ENCODE measurements at places on chromosomes 3 and 15.
A peak's percentile ranks its signal among the peaks of the same experiment; 100 is the strongest.

GRCh38 chr3:8870134-8870533 lies 93.1 kb downstream of the RAD18 start:
- no peak for DNase-seq

DNA sequence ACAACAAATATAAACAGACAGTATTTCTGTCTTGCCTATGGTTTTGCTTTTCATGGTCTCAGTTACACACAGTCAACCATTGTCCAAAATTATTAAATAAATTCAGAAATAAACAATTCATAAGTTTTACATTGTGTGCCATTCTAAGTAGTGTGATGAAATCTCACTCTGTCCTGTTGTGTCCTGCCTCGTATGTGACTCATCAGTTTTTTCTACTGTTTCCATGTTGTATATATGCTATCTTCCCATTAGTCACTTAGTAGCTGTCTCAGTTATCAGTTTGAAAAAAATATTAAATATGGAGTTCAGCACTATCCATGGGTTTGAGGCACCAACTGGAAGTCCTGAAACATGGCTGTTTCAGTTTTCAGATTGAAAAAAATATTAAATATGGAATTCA lies 282.4 kb upstream of the GRM7 start:
- DNase-seq, result no peak

DNA sequence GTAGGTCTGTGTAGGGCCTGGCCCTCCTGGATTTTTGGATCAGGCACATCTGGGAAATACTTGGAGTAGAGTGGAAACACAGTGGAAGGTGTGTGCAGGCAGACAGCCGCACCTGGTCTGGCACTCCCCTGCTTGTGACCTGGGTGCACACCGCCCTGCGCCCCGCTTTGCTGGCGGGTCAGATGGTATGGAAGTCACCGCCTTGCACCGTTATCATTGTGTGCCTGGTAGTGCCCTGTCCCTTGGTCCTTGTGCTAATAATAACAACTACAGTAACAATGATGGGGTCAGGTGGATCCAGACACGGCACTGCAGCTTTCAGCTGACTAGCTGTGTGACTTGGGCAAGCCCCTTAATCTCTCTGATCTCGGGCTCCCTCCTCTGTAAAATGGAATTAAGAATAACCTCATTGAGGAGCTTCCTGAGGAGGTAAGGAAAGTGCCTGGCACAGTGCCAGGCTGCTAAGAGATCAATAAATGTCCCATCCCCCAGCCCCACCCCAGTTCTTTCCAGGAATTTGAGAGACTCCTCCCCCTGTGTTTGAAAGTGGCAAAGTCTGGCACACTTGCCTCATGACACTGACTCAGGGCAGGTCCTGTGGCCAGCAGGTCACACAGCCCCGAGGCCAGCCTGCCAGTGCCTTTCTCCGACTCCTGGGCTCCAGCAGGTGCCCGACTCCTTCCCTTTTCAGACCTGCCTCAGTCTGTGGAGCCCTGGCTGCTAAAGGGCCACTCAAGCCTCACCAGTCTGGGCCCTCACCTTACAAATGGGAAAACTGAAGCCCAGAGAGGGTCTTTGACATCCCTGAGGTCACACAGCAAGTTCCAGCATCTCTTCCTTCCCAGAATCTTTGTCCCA lies 9.8 kb downstream of the ISG20 start:
- peak; percentile 34 for DNase-seq

DNA sequence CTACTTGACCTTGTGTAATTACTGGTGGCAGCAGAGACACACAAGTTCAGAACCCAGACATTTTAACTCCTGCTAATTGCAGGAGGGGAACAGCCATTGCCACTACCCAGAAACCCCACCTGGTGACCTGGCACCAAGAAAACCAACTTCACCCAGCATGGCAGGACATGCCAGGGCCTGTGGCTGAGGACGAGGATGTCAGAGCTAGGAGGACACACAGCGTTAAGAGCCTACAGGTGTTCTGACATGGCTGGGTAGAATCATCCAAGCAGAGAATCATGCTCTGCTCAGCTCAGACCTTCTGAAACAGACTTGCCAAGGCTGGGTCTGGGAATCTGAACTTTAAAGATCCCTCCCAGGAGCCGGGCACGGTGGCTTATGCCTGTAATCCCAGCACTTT lies 11.7 kb upstream of the SPATA12 start:
- no peak for DNase-seq

GRCh38 chr3:184691397-184692231 lies 20.2 kb downstream of the MAGEF1 start:
- DNase-seq, result no peak

GRCh38 chr15:73464602-73465001 lies 21.6 kb downstream of the REC114 start:
- no peak for DNase-seq

- no peak for DNase-seq
These were observed 116.7 kb upstream of the PLCL2 start for GRCh38 chr3:16768014-16768413.

DNA sequence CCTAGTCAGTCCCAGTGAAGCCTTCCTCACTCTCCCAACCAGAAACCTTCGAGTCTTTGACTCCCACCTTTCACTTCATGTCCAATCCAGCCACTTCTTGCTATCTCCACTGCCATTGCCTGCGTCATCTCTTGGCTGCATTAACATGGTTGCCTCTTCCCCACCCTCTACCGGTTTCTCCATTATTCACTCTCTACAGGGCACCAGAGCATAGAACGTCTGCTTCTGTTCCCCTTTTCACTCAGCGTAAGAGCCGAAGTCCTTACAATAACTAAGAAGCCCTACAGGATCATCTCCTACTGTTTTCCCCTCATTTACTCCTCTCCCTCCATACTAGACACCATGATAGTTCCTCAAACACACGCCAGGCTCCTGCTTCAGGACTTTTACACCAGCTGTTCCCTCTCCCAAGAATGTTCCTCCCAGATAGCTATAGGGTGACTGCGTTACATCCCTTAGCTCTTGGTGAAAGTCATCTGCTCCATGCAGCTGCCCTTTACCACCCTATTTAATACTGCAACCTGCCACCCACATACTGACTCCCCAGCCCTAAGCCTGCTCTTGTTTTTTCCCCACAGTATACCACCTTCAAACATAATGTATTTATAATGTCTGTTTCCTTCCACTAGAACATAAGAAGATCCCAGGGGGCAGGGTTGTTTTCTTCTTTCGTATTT lies 30.9 kb downstream of the RCN2 start:
- DNase-seq, result no peak

- DNase-seq, result no peak
These were observed 2.6 kb downstream of the ARID3B start for GRCh38 chr15:74543583-74543982.

GRCh38 chr3:64023861-64024223 lies 548 bp upstream of the PSMD6 start:
- peak; percentile 29 for DNase-seq

GRCh38 chr15:88994286-88994685 lies 81.1 kb upstream of the MFGE8 start:
- DNase-seq, result no peak

GRCh38 chr15:92161039-92161670 lies 232.5 kb upstream of the ST8SIA2 start:
- no peak for DNase-seq

DNA sequence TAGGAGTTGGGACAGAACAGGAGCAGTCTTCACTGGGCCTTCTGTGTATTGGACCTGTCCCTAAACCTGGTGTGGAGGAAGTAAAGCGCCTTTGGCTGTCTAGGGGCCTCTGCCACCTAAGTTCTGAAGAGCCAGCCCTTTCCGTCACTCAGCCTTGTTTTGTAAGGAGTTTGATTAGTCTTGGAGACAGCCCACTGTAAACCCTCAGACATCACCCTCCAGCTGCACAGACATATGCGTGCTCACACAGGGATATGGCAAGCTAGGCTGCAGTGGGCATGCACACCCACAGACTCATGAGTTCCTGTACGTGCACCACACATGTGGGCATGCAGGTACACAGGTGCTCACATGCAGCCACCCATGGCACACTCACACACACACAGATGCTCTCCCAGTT lies 5.2 kb downstream of the PRKCD start:
- DNase-seq, result no peak

- DNase-seq, result no peak
These were observed 66.5 kb downstream of the TLE3 start for GRCh38 chr15:70031261-70031660.

- DNase-seq, result no peak
These were observed 763.4 kb upstream of the GOLIM4 start for GRCh38 chr3:168859143-168859542.

DNA sequence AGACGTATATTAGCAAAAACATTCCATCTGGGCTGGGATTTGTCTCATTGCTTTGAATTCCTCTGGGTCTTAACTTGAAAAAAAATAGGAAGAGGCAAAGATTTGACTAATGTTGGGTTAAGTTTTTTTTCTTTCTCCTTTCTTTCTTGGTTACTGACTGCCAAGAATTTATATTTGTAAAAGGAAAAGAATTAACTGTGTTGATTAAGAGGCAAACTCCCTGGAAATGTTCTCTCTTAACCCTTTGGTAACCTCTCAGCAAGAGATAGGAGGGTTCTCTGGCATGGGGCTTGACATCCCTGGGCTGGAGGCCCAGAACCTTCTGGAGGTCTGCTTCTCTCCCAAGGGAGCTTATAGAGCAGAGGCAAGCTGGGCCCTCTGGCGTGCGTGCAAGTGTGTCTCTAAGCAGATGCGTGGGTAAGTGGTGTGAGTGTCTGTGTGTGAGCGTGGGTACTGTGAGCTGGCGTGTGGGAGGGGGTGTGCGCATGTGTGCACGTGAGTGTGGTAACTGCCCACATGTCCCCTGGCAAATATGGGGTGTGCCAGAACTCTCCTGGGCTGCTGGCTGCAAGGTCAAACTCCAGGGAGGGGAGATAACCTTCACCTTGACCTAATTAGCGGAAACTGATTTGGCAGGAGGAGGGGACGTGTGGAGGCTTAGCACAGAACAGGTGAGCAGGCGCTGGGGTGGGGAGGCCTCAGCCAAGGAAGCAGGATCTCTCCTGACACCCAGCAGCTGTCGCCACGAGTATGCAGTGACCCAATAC lies 49.4 kb upstream of the MAGEF1 start:
- DNase-seq, result no peak

Measured in EL (cell line).